ENCODE measurements at places on chromosomes 5 and 9. TPM values are rescaled to one million over a fixed set of nuclear protein-coding genes. Genes with fewer than 3 reads are reported as not detected.

Gene MPDZ
- total RNA-seq, result 13.1 TPM

Gene SLC45A2
- under 0.01 TPM for total RNA-seq

Gene CDH6
- 0.30 TPM for total RNA-seq

Gene TIGD6
- 2.9 TPM for total RNA-seq

Gene NME5
- 1.6 TPM for total RNA-seq

Gene POU5F2
- total RNA-seq, result under 0.01 TPM

Gene CHSY3
- total RNA-seq, result 2.4 TPM

Gene CLIC3
- 4.0 TPM for total RNA-seq

Gene GAPVD1
- 24.9 TPM for total RNA-seq

Gene SEMA5A
- total RNA-seq, result 6.4 TPM

Gene CCDC192
- total RNA-seq, result not detected

Gene SLC22A4
- 1.7 TPM for total RNA-seq

Gene WNK2
- not detected for total RNA-seq

Gene EIF4E1B
- not detected for total RNA-seq

Gene CDX1
- not detected for total RNA-seq

Gene DNAI1
- not detected for total RNA-seq

Gene PCDHB16
- under 0.01 TPM for total RNA-seq

Gene FBXO10
- total RNA-seq, result 5.7 TPM

Measured in bronchus fibroblast of lung (primary cell).